Activated T-cell treated with anti-CD3 and anti-CD28 coated beads for 1 hour (primary cell): ENCODE measurements at places on chromosomes 3 and 15.

- no peak for DNase-seq
These were observed 45.6 kb upstream of the IREB2 start for GRCh38 chr15:78392430-78392829.

GRCh38 chr3:187714404-187714979 is 12.1 kb upstream of the RTP2 start:
- peak; percentile 58 for DNase-seq

- DNase-seq: no peak
These were observed 110.8 kb upstream of the MME start for GRCh38 chr3:154969366-154969765.

DNA sequence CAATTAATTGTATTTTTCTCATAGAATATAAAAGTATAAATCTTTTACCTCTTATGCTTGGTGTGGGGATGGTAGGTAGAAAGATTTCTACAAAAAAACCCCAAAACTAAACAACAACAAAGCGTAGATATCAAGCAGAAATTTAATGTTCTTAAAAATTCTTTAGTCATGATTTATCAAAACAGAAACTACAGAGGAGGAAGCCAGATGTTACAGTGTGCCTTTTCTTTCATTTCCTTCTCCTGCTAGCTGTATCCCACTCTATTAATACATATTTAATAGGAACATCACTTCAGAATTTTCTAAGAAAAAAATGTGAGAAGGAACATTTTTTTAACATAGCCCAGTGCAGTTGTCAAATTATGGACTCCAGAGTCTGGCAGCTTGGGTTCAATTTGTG is 420.6 kb downstream of the TUSC7 start:
- DNase-seq: no peak

GRCh38 chr3:46400000-46400734 is 6.7 kb downstream of the CCR5AS start:
- no peak for DNase-seq

GRCh38 chr3:58874795-58875194 is 175.0 kb downstream of the CFAP20DC start:
- no peak for DNase-seq

GRCh38 chr15:69807721-69808120 is 290.0 kb downstream of the TLE3 start:
- no peak for DNase-seq

GRCh38 chr3:30393079-30393478 is 213.3 kb upstream of the TGFBR2 start:
- DNase-seq: no peak

- no peak for DNase-seq
These were observed 154.9 kb downstream of the GREM1 start for GRCh38 chr15:32872621-32873283.

GRCh38 chr15:97944724-97945123 is 15.8 kb upstream of the ARRDC4 start:
- DNase-seq: no peak

- no peak for DNase-seq
These were observed 67.5 kb downstream of the TMEM39A start for GRCh38 chr3:119395923-119396358.

GRCh38 chr15:68818769-68819494 is 1.8 kb downstream of the ANP32A start:
- no peak for DNase-seq

DNA sequence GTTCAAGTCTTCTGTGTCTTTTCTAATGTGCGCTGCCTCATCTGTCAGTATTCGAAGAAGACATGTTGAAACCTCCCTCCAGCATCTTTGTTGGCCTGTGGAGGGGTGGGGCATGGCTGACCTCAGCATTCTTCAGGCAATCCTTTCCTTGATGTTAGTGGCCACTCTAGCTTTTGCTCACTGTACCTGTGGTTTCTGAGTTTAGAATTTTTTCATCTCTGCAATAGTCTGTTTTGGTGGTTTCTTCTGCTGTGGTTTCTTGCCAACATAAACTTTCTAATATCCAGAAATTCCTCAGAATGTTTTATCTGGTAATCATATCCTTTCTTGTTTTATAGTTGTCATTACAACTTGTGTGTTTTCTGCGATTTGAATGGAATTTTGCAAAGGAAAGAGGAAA is 251.3 kb upstream of the NR2E3 start:
- no peak for DNase-seq

DNA sequence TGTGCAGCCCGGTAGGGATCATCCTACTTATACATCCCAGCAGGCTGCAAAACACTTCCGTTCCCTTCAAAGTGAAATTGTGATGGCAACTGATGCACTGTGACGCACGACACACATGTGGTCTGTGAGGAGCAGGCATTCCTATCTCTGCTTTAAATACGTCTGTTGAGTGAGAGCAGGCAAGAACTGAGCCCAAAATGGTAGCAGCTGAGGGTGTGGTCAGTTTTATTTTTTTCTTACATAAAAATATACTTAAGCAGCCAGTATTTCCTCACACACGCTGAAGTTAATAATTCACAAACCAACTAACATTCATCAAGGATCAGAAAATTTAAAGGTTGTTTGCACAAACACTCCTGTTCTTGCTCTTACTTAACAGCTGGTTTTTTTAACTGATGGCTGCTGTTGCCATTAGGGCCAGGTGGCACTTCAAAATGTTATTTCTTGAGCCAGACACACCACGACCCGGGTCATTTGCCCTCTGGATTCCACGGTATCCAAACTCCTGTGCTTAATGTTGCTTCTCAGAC is 23.9 kb downstream of the LRIG1 start:
- DNase-seq: no peak

DNA sequence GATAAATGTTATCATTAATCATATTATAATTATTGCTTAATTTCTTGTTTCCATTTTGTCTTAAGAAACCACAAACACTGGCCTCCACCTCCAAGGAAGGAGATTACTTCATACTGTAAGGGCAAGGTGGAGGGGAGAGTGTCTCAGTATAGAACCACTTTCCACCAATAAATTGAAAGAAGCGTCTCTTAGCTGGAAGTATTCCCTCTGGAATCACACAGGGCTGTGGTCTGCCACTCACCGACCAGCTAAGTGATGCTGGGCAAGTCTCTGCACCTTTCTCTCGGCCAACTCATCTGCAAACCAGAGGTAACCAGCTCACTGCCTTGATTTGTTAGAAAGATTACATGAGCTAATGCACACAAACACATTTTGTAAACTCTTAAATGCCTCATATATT is 63.1 kb downstream of the EIF4E3 start:
- no peak for DNase-seq

GRCh38 chr3:72887343-72887704 is 522 bp upstream of the GXYLT2 start:
- no peak for DNase-seq

GRCh38 chr15:60026555-60026954 is 22.4 kb downstream of the FOXB1 start:
- no peak for DNase-seq

GRCh38 chr15:29924750-29925149 is 102.5 kb upstream of the TJP1 start:
- no peak for DNase-seq

DNA sequence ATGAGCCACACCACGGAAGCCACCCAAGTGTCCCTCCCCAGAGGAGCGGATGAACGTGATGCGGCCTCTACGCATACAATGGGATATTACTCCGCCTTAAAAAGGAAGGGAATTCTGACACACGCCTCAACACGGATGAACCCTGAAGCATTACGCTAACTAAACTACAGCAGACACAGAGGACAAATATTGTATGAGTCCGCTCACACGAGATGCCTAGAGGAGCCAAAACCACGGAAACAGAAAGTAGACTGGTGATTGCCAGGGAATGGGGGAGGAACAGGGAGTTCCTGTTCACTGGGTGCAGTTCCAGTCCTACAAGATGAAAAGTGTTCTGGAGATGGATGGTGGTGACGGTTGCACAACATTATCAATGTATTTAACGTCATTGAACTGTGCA is 32.7 kb downstream of the SRGAP3 start:
- DNase-seq: no peak

GRCh38 chr15:60840306-60840702 is 361.4 kb upstream of the ICE2 start:
- no peak for DNase-seq

GRCh38 chr3:42544492-42545283 is 37.1 kb downstream of the SEC22C start:
- no peak for DNase-seq

- no peak for DNase-seq
These were observed 22.1 kb upstream of the TOP2B start for GRCh38 chr3:25686766-25687165.

DNA sequence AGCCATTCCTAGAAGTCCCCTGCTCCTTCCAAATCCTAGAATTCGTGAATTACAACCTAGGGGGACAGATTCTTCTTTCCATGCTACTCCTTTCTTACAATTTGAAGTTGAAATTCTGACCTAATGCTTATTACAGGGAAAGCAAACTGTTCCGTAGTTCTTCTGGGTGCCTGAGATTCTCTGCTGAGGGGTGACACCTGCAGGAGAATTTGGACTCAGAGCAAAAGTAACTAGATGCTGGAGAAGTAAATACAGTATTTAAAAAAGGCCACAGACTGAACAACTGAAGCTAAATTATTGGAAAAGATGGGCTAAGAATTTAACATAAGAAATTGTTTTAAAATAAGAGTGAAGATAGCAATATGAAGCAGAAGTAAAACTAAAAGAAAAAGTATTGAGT is 37.9 kb downstream of the ACAD9 start:
- no peak for DNase-seq

DNA sequence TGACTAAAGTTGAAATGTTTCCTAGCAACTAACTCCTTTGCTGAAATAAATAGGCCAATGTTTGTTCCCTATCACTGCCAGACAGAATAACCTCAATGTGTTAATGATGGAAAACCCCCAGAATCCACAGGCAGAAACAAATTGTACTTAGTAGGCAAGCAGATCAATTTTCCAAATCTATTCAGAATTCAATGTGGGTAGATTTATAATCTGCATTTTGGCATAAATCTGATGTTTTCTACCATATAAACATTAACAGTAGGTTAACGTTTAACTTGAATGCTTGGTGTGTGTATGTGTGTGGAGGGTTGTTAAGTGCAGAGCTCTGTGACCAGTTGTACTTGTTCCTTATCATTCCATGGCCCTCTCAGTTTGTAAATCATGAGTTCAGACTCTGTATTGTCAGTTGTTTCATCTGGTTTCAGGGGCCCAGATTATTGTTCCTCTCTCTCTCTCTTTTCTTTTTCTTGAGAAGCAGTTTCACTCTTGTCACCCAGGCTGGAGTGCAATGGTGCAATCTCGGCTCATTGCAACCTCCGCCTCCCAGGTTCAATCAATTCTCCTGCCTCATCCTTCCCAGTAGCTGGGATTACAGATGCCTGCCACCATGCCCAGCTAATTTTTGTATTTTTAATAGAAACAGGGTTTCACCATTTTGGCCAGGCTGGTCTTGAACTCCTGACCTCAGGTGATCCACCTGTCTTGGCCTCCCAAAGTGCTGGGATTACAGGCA is 32.8 kb downstream of the PLSCR1 start:
- no peak for DNase-seq

DNA sequence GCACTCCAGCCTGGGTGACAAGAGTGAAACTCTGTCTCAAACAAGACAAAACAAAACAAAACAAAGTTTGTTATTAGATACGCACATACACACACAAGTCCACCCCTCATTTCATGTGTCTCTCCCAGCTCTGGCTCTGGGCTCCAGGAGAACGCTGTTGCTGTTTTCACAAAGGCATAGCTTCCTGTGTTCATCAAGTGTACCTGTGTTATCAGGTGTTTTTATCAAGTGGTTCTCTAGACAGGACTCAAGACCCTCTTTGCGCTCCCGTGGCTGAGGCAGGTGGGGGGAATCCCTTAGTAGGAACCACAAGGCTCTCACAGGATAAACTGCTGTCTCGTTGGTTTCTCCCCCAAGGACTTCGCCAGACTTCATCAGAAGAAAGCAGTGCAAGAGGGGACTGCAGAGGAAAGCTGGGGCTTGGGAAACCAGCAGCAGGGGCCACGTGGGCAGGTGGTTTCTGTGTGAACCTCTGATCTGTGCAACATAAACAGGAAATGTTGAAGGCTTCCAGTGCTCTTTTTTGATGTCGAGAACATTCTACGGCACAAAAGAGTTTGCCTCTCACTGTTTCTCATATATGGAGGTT is 6.9 kb upstream of the PPP1R2 start:
- DNase-seq: peak; percentile 62

GRCh38 chr15:45121706-45122417 is 7.7 kb downstream of the DUOXA2 start:
- no peak for DNase-seq

DNA sequence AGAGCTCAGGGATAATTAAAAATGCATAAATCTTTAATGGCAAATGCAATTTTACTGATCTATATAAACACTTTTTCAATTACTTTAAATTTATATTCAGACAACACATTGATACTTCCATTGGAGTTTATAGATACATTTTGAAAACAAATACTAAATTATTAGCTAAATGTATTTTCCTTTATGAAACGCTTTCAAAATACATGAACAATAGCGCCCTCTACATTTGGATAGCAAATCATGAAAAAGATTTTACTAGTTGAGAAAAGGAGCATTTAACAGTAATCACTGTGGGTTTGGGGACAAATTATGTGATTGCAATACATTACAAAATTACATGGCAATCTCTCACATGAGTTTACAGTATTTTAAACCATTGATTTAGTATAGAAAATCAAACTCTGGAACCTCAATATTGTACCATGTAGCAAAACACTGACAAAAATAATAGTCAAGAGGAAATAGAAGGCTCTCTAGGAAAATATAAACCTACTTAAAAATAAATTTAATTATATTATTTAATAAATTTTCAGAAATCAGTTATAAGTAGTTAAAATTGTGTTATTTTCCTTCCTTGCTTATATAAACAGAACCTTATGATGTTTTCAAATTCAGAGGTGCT is 207.9 kb downstream of the ZIC1 start:
- no peak for DNase-seq

GRCh38 chr3:54826251-54826691 is 101.6 kb downstream of the LRTM1 start:
- DNase-seq: no peak

- no peak for DNase-seq
These were observed 65.8 kb downstream of the DTWD1 start for GRCh38 chr15:49686599-49686998.

- DNase-seq: no peak
These were observed 31.4 kb upstream of the SEC13 start for GRCh38 chr3:10352146-10352911.

- no peak for DNase-seq
These were observed 39.3 kb downstream of the CHRD start for GRCh38 chr3:184419171-184419570.
